ENCODE measurements at places on chromosomes 2 and 18. TPM values are rescaled to one million over a fixed set of nuclear protein-coding genes. Genes with fewer than 3 reads are reported as not detected.
A peak's percentile ranks its signal among the peaks of the same experiment; 100 is the strongest.

GRCh38 chr2:213476641-213477040 is 192.4 kb downstream of the SPAG16 start:
- DNase-seq: no peak

DNA sequence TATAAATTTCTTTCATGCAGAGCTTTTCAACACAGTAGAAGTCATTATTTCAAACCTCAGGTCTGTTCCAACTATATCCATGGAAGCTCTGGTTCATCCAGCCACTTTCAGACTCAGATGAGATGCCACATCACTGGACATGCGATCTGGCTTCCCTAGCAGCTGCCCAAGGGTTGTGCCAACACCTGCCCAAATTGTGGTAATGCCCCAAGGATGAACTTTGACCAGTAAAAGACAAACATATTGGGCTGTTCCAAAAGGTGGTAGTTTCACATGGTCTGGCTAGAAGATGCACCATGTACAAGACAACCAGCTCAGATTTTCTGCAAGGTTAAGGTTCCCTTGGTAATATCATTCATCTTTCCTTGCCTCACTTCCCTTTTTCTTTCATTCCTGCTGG is 101.9 kb downstream of the THADA start:
- DNase-seq: no peak

- DNase-seq: peak; percentile 52
Observed at GRCh38 chr18:5524660-5525059, 19.1 kb downstream of the EPB41L3 start.

- no peak for DNase-seq
Observed at GRCh38 chr2:101433465-101433864, 41.4 kb downstream of the RFX8 start.

Gene AKAIN1
- 14.1 TPM for total RNA-seq

GRCh38 chr2:27073782-27074181 is 2.3 kb upstream of the OST4 start:
- no peak for DNase-seq

DNA sequence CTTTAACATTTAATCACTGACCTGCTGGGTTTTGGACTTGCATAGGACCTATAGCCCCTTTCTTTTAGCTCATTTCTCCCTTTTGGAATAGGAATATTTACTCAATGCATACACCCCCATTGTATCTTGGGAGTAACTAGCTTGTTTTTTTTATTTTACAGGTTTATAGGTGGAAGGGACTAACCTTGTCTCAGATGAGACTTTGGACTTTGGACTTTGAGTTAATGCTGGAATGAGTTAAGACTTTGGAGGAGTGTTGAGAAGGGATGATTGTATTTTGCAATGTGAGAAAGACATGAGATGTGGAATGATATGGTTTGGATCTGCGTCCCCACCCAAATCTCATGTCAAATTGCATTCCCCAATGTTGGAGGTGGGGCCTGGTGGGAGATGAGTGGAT is 43.2 kb upstream of the SPATS2L start:
- DNase-seq: no peak

DNA sequence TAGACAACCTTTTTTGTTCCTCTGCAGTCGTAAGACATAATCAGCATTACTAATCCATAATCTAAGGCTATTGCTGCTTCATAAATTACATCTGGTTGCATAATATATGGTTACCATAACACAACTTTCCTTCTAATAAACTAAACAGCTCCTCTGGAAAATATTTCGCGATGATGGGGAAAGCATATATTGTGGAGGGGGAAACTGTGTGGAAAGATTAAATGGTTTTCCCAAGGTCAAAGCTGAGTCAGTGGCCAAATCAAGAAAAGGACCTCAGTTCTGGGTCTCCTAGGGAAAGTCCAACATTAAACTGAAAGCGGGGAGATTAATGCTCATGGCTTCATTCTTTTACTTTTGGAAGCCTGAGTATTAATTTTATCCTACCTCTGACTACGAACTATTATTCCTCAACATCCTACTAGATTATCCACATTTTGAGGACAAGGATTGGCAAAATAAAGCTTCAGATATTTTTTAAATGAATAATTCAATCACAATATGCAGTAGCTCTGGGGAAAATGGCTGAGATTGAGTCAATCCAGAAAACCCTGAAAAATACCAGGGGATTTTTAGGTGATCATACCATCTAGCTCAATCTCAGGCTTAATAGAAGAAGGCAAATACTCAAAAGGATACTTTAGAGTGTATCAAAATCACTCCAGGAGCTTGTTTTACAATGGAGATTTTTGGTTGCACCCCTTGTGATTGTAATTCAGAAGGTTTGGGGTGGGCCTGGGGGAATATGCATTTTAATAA is 33.8 kb upstream of the STK17B start:
- DNase-seq: no peak

DNA sequence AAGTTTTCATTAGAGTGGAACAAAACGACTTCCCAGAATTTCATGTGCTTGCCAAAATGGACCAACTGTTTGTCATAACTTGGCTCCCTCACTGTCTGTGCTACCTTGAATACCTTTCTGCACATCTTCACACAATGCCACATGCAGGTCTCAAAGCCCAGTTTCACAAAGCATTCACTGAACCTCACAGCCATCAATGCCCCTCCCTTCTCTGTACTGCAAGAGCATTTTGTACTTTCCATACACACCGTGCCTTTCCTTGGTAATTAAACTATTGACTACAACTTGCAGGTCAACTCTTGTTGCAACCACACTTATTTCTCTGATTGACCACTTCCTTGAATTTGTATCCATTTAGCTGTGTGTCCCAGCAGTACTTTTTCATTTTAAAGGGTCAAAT is 50.5 kb downstream of the PAX3 start:
- DNase-seq: no peak

Gene TUBB8B
- total RNA-seq: not detected

- DNase-seq: no peak
Observed at GRCh38 chr18:34841891-34842290, 131.8 kb downstream of the DTNA start.

DNA sequence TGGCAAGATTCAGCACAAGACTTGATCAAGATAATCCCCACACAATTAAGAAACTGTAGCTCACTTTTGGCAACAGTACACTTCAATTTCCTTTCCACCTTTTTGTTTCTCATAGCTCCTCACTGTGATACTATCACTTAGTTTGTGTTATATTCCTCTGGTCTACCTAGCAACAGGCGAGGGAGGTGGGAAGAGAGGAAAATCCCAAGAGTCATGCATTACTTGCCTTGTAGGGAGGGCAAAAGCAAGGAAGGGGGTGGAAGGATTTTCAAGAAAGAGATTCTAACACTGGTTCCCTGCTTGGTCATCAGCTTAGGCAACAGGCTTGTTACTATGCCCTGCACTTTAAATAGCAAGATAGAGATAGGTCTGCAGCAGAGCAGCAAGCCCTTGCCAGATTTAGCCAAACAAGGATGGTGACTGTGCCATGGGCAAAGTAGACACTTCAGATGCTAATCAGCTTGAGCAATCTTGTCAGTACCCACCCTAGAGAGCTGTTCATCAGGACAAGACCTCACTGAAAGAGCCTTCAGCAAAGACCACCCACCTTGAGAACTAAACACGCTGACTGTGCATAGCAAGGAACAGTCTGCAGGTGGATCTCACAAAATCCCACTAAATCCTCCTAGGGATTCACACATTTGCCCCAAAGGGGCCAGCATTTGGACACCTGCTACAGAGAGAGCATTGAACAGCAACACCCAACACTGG is 134.6 kb downstream of the MBD2 start:
- DNase-seq: no peak

DNA sequence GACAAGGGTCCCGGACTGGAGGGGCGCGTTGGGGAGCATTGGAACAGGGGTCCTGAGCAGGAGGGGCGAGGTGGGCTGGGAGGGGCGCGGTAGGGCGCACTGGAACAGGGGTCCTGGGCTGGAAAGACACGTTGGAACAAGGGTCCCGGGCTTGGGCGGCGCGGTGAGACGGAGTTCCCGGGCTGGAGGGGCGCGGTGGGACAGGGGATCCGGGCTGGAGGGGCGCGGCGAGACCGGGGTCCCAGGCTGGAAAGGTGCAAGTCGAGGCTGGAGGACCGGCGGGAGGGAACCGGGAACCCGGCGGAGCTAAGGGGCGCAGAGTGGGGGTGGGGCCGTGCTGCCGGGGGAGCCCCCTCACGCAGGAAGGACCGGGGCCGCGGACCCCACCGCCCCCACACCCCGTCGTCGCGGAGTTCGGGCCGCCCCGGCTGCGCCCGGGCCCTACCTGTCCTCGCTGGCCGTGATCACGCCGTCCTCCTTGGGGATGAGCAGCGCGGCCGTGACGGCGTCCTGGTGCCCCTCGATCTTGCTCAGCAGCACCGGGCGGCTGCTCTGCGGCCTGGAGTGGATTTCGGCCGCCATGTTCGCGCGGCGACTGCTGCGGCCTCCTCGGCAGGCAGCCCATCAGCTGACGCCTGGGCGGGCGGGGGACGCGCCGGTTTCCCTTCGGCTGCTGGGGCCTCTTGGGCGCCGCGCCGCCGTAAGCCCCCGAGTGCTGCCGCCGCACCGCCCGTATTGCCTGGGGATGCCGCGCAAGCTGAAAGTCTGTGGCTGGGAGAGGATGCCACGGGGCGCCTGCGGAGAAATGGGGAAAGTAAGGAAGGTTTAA is at the start of gene WDFY1:
Gene WDFY1 (minus strand): TSS at position 633 of the 829 bp plus-strand sequence. CDS start 51 bp downstream, at position 582.
- peak; percentile 94 for DNase-seq

Gene TBR1
- total RNA-seq: not detected

- DNase-seq: no peak
Observed at GRCh38 chr2:173419506-173419905, 64.8 kb downstream of the CDCA7 start.

GRCh38 chr2:185466915-185467314 is 271.7 kb upstream of the FSIP2 start:
- DNase-seq: no peak

- no peak for DNase-seq
Observed at GRCh38 chr2:236176951-236177350, 8.8 kb upstream of the GBX2 start.

GRCh38 chr2:233075966-233076339 is 15.8 kb downstream of the INPP5D start:
- no peak for DNase-seq

Gene KCNE4
- not detected for total RNA-seq

DNA sequence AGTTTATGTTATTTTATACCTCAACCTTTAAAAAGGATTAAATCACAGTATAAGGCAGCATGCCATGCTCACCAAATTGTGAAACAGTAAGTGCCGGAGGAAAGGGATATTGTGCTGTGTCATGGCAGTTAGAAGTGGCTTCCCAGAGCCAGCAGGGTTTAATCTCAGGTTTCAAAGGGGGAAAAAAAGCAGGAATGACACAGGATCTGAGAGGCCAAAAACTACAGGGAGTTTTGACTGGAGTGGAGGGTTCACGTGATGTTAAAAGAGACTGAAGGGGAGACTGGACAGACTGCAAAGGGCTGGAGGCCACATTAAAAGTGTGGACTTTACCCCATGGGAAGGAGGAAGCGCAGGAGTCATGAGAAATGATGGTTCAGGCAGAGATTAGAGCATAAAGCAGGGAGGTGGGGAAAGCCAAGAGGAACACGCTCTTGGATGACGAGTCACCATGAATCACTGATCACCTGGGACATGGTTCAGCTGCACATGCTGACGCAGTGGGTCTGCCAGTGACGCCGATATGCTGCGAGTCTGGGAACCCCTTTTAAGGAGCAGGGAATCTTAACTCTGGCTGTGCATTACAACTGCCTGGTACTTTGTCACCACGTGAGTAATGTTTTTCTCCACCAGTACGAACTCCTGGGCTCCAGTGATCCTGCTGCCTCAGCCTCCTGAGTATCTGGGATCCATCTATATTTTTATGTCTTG is 6.1 kb downstream of the CHMP1B start:
- DNase-seq: no peak

GRCh38 chr2:10550206-10551001 is 102.3 kb upstream of the ODC1 start:
- DNase-seq: no peak

GRCh38 chr18:52678034-52678433 is 338.0 kb downstream of the DCC start:
- no peak for DNase-seq

Gene PRSS56
- not detected for total RNA-seq

Gene FAM124B
- 1.3 TPM for total RNA-seq

Gene SOS1
- total RNA-seq: 39.0 TPM

Gene RHBDD1
- 29.9 TPM for total RNA-seq

- DNase-seq: no peak
Observed at GRCh38 chr2:68905116-68905515, 33.9 kb upstream of the BMP10 start.

Gene C1GALT1C1L
- total RNA-seq: 0.49 TPM

Gene EML6
- total RNA-seq: 0.91 TPM

GRCh38 chr2:98743835-98744234 is 12.9 kb upstream of the MGAT4A start:
- no peak for DNase-seq

GRCh38 chr2:86079981-86080911 is 25.4 kb downstream of the POLR1A start:
- peak; percentile 93 for DNase-seq

DNA sequence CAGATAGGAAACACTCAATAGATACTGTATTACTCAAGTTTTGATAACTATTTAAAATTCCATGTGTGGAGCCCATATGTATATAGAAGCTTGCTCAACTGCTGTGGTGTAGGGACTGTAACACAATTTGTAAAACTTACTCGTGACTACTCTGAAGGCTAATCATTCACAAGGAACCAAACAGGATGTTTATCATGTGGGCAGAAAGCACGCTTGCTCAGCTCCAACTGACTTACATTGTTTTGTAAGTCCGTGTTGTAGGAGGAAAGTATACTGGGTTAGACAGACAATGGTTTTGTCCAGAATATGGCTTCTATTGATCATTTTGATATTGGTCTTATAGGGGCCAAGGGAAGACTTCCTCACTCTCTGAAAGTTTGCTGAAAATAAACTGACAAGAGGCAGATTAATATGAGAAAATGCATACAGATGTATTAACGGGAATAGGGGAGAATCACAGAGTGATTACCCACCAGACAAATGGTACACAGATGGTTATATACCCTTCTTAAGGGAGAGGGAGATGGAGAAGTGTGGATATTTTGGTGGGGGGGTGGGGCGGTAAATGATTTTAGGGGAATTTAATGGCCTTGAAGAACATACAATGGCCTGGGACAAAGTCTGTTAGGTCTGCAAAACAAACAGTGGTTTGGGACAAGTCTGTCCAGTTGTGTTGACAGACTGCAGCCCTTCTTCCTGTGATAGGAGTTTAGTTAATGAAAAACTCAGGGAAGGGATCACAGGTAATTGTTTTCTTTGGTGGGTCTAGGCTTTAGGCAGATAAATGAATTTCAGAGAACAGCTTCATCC is 259.3 kb upstream of the SP5 start:
- no peak for DNase-seq

Gene SPDYA
- 0.81 TPM for total RNA-seq

DNA sequence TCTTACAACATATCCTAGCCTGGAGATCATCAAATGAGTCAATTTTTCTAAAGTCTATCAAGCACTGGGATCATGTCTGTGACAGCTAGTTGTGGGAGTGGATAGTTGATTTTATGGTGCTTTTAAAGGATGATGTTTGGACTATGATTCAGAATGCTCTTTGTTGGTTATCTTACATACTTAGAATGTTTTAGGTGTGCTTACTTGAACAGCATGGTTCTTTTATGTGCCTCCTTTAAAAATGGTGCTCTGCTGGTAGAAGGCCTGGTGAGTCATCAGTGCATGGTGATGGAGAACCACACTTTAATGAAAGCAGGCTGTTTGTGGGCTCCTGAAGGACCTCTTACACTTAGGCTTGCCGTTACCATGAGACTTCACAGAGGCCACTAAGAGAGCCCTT is 682.7 kb upstream of the FANCL start:
- DNase-seq: no peak

- DNase-seq: no peak
Observed at GRCh38 chr2:48532824-48533223, 2.9 kb downstream of the STON1 start.
